T-cell (primary cell): ENCODE measurements at places on chromosomes 3 and 15. TPM values are rescaled to one million over a fixed set of nuclear protein-coding genes. Genes with fewer than 3 reads are reported as not detected.

The CTXN2 gene
- total RNA-seq: not detected

The GOLGA6A gene
- 0.50 TPM for total RNA-seq

The CHDH gene
- total RNA-seq: 0.44 TPM

- DNase-seq: no peak
These were observed 1020.2 kb downstream of the SQOR start for GRCh38 chr15:46654993-46655392.

DNA sequence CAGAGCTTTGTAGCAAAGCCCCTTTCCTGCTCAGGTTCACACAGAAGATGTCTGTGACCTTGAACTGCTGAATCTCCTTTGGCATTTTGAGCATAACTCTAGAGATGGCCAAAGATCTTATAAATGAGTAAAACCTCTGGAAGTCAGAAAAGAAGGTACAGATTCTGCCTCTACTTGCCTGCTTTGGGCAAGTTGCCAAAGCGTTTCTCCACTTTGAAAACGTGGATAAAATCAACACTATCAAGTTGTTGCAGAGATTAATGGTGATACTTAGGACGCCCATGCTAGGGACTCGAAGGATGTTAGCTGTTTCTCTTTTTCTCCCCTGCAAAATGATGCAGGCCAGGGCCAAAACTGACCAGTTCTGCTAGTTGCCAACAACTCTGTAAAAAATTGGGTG is 68.0 kb upstream of the CMTM7 start:
- no peak for DNase-seq

- no peak for DNase-seq
These were observed 44.9 kb upstream of the LRRFIP2 start for GRCh38 chr3:37219266-37219665.

GRCh38 chr3:192331749-192332385 is 395.5 kb downstream of the FGF12 start:
- DNase-seq: no peak

DNA sequence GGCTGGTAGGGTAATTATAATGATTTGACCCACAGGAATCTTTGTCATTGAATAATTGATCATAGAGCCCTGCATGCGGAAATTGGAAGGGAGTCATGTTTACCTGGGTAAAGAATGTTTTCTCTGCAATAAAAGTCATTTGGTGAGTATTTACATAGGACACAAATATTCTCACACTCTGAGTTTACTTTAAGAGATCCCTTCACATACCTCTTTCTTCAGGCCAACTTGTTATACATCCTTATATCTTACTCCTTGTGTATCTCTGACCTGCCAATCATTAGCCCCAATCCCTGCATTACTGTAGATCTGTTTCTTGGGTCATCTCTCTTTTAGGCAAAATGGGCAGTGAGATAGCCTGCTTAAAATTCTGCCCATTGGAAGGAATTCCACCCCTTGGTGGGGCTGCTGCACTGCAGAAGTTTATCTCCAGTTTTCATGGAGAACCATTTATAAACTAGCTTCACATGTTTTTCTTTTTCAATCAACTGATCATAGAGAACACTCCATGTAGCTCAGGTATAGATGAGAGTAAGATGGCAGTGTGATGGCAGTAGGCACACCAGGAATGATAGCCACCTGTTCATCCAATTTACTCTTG is 46.2 kb downstream of the ILDR1 start:
- no peak for DNase-seq
